Regular cardiac myocyte (primary cell): ENCODE measurements at places on chromosomes 4 and X. TPM values are rescaled to one million over a fixed set of nuclear protein-coding genes. Genes with fewer than 3 reads are reported as not detected.

ABCG2 gene
- 10.1 and 14.6 TPM in 2 replicates for total RNA-seq

MAGEC3 gene
- total RNA-seq, result not detected in 2 replicates

NXT2 gene
- total RNA-seq, result 9.6 and 12.4 TPM in 2 replicates

NDP gene
- 2.3 and 2.5 TPM in 2 replicates for total RNA-seq

PDZD11 gene
- 43.7 and 65.9 TPM in 2 replicates for total RNA-seq

RAB28 gene
- total RNA-seq, result 15.5 and 18.9 TPM in 2 replicates
